ENCODE measurements at places on chromosomes 5 and 9. TPM values are rescaled to one million over a fixed set of nuclear protein-coding genes. Genes with fewer than 3 reads are reported as not detected.
A peak's percentile ranks its signal among the peaks of the same experiment; 100 is the strongest.

DNA sequence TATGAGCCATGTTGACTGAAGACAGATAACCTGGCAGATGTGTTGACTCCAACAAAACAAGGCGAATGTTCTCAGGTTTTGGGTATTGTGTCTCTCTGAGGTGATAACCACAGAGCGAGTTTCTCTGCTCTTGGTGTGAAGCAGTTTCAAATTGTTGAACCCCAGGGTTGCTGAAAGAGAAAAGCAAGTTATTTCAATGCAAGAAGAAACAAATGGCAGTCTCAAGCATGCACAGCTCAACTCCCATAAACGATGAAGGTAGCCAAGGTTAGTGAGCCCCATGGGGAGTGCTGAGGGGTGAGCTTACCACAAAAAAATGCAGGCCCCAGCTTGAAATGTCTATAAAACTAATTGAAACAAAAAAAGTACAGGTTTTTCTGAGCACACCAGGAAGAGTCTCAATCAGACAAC lies 220.8 kb upstream of the DAPK1 start:
- no peak for ATAC-seq

The TAF11L5 gene
- 2.0 TPM for total RNA-seq

- ATAC-seq = peak; percentile 59
These were observed 20.5 kb upstream of the CCL28 start for GRCh38 chr5:43432486-43433375.

- ATAC-seq = no peak
These were observed 253.5 kb downstream of the SEC61B start for GRCh38 chr9:99475401-99476065.

- peak; percentile 18 for ATAC-seq
These were observed 73.8 kb upstream of the IL12B start for GRCh38 chr5:159403906-159404681.

DNA sequence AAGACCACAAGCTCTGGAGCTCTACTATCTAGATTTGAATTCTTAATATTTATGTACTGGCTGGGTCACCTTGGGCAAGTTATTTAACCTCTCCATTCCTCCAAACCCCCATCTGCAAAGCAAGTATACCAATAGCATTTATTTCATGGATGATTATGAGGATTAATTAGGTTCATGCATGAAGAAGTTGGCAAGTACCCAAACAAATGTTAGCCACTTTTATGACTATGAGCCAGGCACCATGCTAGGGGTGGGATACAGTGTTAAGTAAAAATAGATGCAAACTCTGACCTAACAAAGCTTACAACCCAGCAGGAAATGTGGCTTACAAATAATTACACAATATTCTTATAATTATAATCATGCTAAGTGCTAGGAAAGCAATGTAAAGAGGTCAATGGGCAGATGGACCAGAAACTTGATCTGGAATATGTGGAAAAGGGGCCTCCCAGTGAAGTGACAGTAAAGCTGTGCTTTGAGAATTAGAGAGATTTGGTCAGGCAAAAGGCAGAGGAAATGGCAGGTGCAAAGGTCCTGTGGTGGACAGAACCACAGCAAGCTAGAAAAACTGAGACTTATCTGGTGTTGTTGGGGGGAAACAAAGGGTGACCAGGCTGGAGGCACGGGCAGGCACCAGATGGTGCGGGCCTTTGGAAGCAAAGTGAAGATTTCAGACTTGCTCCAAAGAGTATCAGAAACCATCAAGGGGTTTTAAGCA lies 525.2 kb upstream of the TRPC7 start:
- ATAC-seq = no peak

DNA sequence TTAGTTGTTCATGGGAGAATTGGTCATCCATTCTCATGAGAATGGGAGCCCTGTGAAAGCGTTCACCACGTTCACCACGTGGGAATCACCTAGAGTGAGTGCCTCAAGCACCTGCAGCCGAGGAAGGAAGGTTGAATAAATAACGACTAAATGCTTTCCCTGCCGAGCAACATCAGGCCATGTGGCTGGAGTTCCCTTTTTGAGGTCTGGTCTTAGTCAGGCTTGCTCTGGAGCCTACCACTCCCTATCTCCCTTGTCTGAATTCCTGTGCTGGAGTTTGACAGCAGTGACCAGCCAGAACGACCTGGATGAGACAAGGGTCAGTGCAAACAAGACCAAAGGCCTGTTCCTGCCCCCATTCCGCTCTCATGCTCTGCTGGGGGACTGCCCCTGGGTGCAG lies 28.5 kb downstream of the KCNMB1 start:
- ATAC-seq = no peak

The C9orf57 gene
- not detected for total RNA-seq

DNA sequence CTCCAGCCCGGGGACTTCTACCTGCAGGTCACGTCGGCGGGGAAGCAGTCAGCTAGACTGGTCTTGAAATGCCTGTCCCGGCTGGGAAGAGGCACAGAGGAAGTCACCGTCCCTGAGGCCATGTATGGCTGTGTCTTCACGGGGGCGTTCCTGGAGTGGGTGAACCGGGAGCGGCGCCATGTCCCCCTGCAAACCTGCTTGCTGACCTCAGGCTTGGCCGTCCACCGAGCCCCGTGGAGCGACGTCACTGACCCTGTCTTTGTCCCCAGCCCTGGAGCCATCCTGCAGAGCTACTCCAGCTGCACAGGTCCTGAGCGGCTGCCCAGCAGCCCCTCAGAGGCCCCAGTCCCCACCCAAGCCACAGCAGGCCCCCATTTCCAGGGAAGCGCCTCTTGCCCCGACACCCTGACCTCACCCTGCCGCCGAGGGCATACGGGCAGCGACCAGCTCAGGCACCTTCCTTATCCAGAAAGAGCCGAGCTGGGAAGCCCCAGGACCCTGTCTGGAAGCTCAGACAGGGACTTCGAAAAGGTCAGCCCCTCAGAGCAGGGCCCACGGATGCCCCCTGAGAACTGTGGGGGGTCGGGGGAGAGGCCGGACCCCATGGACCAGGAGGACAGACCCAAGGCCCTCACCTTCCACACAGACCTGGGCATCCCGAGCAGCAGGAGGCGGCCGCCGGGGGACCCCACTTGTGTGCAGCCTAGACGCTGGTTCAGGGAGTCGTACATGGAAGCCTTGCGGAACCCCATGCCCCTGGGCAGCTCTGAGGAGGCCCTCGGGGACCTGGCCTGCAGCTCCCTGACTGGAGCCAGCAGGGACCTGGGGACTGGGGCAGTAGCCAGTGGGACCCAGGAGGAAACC lies 47.8 kb downstream of the PLEKHG4B start:
- no peak for ATAC-seq

- ATAC-seq = no peak
These were observed 62.1 kb downstream of the RXRA start for GRCh38 chr9:134388289-134388808.

GRCh38 chr9:137299938-137300337 lies 2.1 kb downstream of the NRARP start:
- no peak for ATAC-seq

The ADAMTS19 gene
- 34.7 TPM for total RNA-seq

DNA sequence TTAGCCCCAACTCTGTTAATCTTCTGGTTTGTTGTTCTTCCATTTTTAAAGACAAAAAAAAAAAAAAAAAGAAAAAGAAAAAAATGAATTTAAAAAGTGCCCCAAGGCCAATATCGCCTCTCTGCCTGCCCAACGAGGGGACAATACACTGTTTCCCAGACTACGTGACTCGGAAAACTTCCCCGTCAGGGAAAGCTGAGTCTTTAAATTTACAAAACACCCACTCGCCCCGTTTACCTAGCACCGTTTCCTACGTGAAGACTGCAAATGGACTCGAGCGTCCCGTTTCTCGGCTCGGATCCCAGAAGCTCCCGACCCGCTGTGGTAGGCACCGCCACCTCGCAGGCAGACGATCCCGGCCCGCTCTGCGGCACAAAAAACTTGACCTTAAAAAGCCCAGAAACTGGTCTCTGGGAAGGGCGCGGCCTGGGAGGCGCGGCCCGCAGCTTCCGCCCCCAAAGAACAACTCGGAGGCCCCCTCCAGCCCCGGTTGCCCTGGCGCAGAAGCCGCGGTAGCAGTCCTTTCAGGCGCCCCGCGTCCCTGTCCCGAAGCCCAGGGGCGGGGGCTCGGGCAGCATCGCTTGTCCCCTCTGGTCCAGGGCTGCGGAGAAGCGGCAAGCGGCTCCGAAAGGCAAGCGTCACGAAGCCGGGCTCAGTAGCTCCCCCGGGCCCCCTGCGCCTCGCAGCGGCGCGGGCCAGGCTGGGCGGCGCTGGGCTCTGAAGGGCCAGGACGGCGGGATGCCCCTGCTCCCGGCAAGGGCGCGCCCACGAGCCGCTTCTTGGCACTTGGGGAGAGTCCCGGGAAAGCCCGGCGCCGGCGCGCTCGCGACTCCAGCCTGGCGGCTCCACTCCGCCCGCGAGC lies at the start of gene GCNT4:
TSS of gene GCNT4 (minus strand) at position 367 of the 862 bp plus-strand sequence. CDS start 22,521 bp downstream, outside the sequence.
- peak; percentile 62 for ATAC-seq

- no peak for ATAC-seq
These were observed 68.8 kb downstream of the SLC44A1 start for GRCh38 chr9:105313238-105313637.

DNA sequence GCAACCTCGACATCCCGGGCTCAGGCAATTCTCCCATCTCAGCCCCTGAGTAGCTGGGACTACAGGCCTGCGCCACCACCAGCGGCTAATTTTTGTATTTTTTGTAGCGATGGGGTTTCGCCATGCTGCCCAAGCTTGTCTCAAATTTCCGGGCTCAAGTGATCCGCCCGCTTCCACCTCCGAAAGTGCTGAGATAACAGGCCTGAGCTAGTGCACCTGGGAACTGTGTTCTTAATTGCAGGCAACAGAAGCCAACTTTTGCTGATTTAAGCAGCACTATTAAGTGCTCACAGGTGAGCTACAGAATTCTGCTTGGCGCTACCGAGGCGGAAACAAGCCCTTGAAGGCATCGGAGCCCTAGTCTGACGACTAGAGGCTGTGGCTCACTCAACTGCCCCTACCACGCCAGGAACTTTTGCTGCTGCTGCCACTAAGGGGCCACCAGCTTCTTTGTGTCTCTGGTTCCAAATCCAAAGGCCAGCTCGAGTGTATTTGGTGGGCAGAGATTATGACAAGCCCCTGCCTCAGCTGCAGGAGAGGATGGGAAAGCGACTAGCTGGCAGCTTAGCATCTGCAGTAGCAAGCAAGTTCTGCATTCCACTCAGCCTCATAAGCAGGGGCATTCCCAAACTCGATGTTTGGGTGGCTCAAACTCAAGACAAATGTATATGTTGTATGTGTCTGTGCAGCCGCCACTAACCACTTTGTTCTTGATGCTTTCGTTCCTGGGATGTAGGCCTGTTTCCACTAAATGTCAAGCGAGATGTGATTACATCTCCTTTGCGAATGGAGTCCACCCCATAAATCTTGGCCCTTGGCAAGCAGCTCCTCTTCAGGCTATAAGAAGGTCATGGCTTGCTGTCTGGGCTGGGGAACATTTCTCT lies 10.6 kb upstream of the HMCN2 start:
- peak; percentile 78 for ATAC-seq

DNA sequence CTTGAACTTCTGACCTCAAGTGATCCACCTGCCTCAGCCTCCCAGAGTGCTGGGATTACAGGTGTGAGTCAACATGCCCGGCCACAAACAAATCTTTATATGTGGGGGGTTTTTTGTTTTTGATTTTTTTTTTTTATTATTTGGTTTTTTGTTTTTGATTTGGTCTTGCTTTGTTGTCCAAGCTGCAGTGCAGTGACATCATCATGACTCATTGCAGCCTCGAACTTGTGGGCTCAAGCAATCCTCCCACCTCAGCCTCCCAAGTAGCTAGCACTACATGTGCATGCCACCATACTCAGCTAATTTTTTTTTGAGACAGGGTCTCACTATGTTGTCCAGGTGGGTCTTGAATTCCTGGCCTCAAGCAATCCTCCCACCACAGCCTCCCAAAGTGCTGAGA lies 42.4 kb downstream of the ALDH7A1 start:
- ATAC-seq = no peak

DNA sequence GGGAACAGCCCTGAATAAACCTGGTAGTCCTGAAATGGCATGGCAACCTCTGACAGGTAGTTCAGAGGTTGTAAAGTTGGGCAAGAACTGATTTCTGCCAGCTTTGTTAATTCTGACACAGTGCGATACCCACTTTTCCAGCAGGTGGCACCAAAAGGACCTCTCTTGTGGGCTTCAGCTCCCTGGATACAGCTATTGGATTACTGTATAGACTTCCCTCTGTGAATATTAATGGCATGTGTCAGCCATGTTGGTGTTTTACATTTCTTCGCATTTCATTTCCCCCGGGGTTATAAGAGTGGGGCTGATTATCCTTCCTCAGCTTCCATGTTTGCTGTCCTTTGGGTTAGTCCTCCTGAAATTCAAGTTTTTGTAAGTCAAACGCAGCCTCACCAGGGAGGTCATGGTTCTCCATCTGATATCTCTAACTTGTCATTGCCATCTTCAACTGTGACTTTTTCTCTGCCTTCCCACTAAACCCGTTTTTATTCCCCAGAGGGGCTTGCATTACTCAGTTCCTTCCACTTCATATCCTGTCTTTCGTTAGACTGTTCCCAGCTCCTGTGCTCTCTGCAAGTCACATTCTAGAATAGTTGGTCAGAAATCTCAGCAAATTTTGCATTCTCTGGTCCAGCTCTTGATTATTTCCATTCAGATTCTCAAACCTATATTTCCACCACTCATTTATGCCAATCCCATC lies 135.6 kb downstream of the LIFR start:
- ATAC-seq = peak; percentile 91

DNA sequence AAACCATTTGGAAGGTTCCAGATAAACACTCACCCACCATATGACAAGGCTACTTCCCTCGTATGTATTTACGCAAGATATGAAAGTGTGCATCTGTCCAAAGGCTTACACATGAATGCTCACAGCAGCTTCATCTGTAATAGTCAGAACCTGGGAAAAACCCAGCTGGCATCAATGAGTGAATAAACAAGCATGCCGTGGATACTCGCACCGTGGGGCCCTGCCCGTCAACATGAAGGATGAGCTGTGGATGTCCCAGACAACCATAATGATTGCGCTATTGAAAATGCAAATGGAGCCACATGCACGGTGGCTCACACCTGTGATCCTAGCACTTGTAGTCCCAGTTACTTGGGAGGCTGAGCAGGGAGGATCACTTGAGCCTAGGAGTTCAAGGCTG lies 60.6 kb upstream of the FCN1 start:
- no peak for ATAC-seq

The PCDHB15 gene
- total RNA-seq = 0.60 TPM

GRCh38 chr9:104836235-104836634 lies 72.3 kb downstream of the NIPSNAP3B start:
- ATAC-seq = peak; percentile 27

- no peak for ATAC-seq
These were observed 153.0 kb downstream of the DENND1A start for GRCh38 chr9:123776708-123777537.

DNA sequence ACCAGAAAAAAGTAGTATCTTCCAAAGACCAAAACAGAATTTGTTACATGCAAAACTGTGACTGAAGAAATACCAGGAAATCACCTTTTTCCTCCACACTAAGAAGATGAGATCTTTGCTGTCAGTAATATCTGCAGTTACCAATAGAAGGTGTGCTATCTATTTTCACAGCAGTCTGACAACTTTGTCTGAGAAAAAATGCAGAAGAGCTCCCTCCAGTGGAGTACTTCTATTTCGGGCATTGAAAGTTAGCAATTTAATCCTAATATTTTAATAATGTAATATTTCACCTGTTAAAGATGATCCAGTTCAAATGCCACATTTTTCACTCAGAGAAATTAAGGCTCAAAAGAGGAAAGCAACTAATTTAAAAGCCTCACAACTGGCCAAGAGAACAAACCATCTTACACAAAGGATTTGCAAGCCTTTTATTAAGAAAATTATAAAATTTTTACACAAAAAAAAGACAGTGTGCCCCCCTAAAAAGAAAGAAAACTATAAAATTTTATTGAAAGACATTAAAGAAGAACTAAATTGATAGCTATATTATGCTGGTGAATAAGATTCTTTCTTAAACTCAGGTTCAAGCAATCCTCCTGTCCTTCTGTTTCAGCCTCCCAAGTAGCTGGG lies 50.6 kb downstream of the DEPDC1B start:
- no peak for ATAC-seq

GRCh38 chr9:37949576-37949975 lies 45.6 kb upstream of the SLC25A51 start:
- ATAC-seq = no peak

The MYOZ3 gene
- 1.7 TPM for total RNA-seq

Data from motor neuron (in vitro differentiated cells).